ENCODE measurements at places on chromosomes 5 and 9. TPM values are rescaled to one million over a fixed set of nuclear protein-coding genes. Genes with fewer than 3 reads are reported as not detected.

GRCh38 chr5:169629847-169630548 lies 7.1 kb upstream of the DOCK2 start:
- no peak overlapping the region for H3K4me3 ChIP-seq
- no peaks in the 10 kb centered on the region for H3K4me1 ChIP-seq
- no peak for DNase-seq
- no peaks in the 10 kb centered on the region for H3K27me3 ChIP-seq
- H3K36me3 ChIP-seq = no peaks in the 10 kb centered on the region

DNA sequence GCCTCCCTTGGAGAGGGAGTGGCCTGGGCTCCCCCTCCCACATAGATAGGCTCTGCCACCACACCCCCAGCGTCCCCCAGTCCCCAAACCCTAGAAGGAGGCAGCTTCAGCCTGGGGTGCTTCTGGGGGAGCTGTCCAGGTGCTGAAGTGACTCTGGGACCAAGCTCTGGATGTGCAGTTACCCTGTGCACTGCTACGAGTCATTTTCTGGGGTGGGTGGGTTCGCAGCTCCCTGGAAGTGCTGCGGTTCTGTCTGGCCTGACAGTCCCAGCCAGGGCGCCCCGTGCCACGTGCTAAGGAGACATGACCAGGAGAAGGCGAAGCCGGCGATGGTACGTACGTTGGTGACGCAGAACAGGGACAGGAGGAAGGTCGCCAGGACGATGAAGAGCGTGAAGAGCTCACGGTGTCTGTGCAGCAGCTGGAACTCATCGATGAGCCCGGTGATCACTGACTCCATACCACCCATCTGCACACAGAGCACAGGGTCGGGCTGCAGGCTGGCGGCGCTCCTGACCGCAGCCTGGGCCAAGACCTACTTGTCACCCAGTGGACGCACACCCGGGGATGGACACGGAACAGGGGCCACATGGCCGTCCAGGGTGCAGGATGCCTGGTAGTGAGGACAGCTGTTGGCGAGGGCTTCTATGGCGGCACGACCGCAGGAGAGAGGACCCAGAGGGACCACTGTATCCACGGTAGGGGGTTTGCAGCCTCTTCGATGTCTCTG lies 35.7 kb downstream of the SLC6A3 start:
- H3K27ac ChIP-seq = no peak overlapping the region
- no peak overlapping the region for H3K4me3 ChIP-seq
- H3K36me3 ChIP-seq = no peaks in the 10 kb centered on the region
- no peaks in the 10 kb centered on the region for H3K27me3 ChIP-seq

GRCh38 chr5:140806834-140807775 lies at the start of gene PCDHA4:
TSS of gene PCDHA4 (plus strand) at chr5:140807068.
- peak within 1 kb of the TSS; percentile 59 for H3K27ac ChIP-seq
- H3K36me3 ChIP-seq = no peaks in the 10 kb centered on the region
- H3K4me1 ChIP-seq = no peaks in the 10 kb centered on the region
- no peaks in the 10 kb centered on the region for H3K27me3 ChIP-seq

GRCh38 chr5:69007726-69008368 lies 86.0 kb upstream of the SLC30A5 start:
- H3K4me3 ChIP-seq = no peak overlapping the region
- H3K4me1 ChIP-seq = no peaks in the 10 kb centered on the region
- H3K36me3 ChIP-seq = no peaks in the 10 kb centered on the region
- DNase-seq = peak; percentile 84

The LMNB1 gene
- 13.7 TPM for total RNA-seq

The LPAR1 gene
- 19.5 TPM for total RNA-seq

The DOCK8 gene
- total RNA-seq = 51.4 TPM
